Erythroblast (primary cell): ENCODE measurements at places on chromosomes 2 and 18.

DNA sequence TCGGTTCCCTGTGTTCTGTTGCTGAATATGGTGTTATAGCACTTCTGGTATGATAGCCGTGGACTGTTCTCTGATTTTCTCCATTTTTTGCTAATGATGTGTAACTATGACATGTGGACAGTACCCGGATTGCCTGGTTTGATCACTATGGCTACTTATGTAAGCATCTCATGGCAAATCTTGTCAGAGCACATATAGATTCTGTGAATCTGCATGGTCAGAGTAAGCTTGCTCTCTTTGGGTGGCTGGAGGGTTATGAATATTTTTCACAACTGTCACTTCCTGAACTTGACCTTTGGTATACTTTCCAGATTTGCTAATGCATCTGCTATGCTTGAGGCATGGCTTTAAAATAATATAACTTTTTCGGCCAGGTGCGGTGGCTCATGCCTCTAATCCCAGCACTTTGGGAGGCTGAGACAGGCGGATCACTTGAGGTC is 36.8 kb upstream of the ATP8B1 start:
- DNase-seq: no peak

DNA sequence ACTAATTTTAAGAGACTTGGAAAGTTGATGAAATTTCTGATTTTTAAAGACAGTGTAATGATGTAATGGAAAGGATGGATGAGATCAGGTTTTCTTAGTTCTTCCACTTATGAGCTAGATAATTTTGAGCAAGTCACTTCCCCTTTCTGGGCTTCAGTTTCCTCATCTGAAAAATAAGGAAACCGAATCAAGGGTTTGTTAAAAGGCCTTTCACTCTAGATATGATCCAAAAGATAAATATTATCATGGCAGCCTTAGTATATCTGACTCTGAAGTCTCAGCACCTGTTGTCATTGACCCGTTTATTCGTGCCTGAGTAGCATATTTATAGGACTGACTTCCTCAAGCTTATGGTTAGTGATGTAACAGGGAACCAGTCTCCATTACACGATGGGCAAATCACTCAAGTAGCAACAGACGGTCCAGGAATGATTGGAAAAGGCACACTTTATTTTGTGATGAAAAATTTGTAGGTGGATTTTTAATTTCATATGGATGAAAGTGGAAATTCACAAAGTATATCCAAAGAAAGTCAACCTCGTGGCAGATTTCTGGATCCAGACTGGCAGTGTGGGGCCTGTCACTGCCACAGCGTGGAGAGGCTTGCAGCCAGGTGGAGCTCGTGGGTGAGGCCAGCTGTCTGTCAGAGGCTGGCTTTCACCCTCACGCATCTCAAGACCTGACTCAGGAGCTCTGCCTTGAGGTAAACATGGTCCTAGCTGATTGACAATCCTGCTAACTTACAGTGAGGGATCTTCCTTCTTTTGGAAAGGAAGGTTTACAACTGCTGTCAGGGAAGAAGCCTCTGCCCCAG is 137.9 kb upstream of the CXCR4 start:
- DNase-seq: no peak

DNA sequence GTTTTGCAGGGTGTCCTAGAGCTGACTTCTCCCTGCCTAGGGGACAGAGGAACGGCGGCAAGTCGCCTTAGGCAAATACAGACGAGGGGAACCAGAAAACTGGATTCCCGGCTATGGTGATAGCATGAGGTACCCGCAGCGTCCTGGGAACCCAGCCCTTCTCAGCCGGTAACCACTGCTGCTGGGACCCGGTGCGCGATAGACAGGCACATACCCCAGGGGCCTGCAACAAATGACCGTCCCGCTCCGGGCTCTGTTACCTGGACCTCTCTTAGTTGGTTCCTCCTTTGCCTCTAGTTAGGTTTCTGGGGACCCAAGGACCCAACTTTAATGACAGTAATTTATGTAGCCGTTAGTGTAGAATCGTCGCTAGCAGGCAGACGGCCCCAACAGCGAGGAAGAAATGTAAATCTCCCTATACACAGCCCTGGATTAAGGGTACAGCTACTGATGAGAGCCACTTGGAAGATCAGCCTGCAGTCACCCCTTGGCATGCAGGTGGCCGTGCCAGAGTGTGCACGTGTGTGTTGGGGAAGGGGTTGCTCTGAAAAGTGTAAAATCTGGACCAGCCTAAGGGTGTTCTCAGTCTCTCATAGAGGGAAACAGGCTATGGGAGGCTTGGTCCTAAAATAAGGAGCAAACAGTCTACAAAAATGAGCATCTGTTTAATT is 819 bp upstream of the SERPINE2 start:
- DNase-seq: no peak

DNA sequence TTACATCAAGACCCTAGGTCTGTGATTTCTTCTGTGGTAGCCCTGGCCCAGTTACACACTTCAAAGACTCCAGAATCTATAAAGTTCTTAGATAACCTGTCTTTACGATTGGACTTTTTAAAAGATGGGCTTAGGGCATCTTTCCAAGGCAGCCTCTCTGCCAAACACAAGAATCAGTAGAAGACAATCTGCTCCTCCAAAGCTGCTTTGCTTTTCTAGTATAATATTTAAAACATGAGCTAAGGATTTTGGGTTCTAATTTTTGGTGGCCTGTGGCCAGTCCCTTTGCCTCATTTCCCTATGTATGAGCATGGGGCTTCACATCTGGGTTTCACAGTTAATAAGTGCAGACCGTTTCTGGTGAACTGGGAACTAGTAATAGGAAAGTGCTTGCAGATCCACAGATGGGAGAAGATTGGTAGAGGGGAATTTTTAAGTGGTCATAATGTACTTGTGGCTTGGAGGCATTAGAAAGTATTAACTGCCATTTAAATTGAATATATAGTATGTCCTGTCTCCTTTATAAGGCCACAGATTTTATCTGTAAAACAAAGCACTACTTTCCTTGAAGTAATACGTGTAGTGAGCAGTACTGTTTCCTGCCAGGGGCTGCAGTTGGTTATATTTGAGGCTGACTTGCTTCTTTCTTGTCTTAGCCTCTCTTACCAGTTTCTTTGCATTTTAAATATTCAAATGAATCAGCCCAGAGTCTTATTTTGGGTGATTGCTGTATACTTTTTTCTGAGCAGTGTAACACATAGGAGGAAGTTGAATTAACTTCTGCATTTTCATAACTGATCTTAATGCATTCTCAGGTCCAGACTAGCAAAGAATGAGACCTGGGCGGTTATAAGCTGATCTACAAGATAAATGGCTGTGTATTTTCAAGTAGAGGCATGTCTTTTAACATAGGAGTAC is 1.5 kb downstream of the ARPC2 start:
- peak; percentile 31 for DNase-seq

DNA sequence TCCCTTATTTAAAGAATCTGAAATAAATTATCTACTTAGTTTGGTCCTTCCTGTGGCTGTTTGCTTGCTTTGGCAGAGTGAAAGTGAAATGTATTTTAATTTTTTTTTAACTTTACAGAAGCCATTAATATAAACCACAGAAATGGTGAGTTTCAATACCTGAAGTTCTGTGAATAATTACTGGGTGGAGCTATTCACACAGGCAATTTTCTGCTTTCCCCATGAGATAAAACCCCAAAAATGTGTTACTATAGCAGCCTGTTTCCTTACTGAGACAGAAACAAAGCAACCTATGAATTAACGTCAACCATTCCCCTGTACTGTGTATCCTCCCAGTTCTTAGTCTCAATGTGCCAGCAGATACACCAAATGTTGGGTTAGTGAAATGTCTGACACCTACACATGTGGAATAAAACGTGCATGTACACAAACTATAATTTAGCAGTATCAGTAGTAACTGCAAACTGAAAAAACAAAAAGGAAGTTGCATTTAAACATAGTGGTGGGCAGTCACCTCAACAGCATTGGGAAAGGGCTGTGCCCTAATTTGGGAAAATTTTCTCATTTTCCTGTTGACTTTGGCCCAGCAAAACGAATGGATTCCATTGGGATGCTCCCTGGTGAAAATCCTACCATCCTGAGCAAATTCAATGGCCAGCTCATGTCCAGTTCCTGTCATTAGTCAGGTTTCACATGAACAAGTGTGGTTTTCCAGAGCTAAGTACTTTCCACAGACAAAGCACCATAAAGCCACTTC is 73.1 kb upstream of the RMDN2 start:
- DNase-seq: no peak

DNA sequence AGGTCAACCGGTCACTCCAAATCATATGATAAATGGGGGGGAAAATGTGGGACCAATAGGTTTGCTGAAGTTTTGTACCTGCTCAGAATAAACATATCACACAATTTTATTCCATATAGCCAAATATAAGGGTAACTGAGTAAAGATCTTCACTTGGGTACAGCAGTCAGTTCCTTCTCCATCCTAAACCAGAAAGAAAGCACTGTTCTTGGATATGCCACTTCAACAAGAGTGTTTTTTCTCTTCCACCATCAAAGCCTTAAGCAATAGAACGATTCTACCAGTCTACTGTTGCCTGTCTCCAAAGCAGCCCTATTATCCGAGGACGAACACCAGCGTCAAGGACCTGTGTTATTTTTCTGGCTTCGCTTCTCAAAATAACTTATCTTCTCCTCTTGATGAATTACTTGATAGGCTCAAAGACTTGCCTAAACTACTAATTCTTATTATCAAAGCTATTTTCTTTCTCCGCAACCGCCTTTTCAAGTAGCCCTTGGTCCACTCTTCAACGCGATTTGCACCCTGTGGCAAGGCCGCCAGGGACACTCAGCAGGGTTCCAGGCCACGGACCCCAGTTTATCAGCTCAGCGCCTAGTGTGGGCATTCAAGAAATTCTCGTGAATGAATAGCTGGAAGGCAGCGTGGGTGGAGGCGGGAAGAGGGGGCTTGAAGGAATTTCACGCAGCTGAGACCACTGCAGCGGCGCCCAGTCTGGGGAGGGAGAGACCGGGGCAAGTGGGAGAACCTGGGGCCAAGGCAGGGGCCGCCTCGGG is 646 bp downstream of the ALS2 start:
- DNase-seq: peak; percentile 81
